ENCODE measurements at places on chromosomes 16 and 17.

DNA sequence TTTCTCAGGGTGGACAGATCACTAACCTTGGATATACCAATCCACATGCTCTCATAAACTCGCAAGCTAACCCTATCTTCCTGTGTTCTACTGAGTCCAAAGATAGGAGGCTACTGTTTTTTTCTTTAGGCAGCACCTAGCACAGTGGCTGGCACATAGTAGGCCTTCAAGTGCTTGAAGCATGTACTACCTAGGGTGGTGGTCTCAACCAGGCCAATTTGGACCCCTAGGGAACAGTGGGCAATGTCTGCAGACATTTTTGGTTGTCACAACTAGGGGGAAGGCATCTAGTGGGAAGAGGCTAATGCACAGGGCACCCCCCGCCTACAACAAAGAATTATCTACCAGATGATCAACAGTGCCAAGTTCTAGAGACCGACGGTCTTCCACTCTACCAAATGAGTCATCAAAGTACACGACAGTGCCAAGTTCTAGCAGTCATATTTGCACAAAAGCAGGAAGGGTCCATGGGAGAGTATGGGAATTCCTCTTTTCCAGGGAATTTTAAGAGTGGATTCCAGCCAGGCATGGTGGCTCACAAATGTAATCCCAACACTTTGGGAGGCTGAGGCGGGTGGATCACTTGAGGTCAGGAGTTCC is 390.3 kb downstream of the SLC39A11 start:
- DNase-seq = no peak

DNA sequence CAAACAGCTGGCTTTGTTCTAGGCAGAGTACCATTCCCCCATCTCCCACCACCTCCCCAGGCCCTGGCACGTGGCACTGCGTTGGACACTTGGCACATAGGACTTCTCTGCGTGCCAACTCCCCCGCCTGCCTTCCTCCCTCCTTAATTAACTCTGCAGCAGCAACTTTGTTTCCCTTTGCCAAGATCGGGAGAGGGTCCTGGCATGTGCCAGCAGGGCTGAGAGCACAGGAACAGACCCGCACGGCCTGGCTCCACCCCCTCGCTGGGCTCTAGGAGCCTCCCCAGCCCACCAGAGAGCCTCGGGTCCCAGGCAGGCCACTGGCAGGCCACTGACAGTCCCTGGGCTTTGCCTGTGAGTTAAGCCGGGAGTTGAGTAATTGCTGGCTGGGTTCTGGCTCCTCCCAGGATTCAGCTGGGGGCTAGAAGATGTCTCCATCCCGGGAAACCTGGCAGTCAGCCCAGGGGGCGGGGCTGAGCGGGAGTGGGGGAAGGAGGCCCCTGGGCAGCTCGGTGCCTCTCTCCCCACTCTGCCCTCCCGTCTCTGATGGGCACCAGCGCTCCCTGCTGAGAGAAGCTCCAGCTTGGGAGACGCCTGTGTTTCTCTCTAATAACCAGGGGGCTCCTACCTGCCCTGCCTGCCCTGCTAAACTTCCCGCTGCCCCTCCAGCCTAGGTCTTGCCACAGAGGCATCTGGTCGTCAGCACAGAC is 224.0 kb upstream of the TNRC6C start:
- no peak for DNase-seq

DNA sequence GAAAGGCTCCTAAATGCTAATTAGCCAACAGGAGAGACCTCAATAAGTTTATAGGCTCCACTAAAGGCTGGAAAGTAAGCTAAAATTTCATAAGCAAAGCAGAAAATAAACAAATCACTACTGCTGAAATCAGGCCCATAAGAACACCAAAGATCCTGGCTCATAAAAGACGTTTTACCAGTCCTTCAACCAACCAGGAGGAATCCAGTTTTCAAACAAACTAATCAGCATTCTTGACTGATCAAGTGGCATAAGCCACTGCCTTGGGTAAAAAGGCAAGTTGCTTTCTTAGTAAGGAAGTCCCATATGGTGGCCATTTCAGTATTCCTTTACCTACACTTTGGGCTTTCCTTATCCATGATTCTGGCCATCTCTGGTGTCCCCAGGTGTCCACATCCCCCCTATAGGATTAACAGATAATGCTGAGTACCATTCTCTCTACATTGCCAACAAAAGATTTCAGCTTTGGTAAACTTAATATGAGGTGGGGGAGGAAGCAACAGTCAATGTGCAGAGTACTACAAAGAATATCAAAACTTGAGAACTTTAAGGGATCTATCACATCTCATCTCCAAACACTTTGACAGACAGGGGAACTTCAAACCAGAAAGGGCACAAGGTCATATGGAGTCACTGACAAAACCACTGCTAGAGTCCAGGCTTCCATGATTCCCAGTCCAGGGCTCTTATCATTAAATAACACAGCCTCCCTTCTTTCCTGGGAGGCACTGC is 1.3 kb downstream of the TOM1L2 start:
- no peak for DNase-seq

DNA sequence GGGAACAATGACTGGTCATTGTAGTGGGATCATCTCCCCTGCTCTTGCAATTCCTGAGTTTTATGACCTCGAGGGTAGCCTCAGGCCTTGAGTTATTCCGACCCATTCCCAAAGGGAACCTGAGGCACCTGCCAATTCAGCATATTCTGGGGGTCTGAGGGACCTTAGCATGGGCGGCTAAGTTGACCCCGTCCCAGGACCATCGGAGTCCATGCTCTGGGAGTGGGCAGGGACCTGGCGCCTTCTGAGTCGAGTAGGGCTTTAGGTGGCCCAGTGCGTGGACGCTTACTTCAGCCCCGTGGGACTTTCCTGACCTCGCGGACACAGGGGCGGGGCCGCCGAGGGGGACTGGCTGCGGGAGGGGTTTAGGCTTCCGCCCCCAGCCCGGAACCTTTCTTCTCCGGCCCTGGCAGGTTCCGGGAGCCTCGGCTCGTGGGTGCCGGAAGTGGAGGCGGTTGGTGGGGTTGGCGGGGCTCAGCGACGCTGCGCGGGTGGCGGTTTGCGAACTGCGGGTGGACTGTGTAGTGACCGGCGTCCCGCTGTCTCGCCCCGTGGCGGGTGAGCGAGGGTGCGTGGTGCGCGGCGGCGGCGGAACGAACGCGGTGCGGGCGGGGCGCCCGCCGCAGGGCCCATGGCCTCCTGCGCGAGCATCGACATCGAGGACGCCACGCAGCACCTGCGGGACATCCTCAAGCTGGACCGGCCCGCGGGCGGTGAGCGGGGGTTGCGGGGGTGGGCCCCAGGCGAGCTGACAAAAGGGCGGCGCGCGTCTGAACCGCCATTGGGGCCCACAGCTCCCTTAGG is at the start of gene EDC4:
TSS of gene EDC4 (plus strand) at position 422 of the 804 bp plus-strand sequence. CDS start at position 632, 210 bp downstream.
- peak; percentile 68 for DNase-seq
